Sciatic nerve (tissue), 2 donors: ENCODE measurements at places on chromosomes 3 and 15. TPM values are rescaled to one million over a fixed set of nuclear protein-coding genes. Genes with fewer than 3 reads are reported as not detected.

DNA sequence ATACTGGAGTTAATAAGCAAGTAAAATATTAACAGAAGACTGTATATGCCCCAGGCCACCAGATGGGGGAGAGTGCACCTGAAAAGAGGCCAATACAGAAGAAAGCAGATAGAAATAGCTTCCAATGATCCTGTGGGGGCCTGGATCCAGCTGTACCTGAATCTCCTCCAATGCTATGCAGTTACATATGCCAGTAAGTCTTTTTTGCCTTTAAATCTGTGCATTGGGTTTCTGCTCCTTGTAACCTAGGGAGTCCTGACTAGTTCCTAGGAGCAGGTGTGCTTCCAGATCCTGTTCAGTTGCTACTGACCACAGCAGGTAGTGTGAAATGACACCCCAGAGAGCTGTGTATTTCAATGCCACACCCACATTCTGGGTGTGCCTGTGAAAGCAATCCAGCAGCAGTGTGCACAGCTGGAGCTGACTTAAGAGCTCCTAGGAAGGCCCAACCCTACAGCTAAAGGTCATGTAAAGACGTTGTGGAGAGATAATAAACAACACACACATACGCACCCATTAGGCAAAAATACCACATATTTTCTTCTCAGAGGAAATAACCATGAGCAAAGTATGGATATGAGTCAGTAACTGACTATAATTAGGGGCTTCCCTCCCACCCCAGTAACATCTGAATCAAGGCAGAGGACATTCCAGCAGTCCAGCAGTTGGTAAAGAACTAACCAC, 62.2 kb upstream of the AKAP13 start:
- no peak for DNase-seq

DNA sequence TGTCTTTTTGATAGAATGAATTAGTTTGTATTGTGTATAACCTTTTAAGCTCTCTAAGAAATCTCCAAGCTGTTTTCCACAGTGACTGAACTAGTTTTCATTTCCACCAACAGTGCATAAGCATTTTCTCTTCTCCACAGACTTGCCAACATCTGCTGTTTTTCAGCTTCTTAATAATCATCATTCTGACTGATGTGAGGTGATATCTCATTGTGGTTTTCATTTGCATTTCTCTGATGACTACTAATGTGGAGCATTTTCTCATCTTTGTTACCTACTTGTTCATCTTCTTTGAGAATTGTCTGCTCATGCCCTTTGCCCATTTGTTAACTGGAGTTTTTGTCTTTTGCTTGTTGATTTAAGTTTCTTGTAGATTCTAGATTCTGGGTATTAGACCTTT, 777.5 kb downstream of the OTOL1 start:
- DNase-seq: no peak

Gene ARGFX
- total RNA-seq: not detected

- DNase-seq: no peak
Measured at GRCh38 chr15:43991206-43991605, 164.4 kb downstream of the WDR76 start.

GRCh38 chr3:120031561-120031960, 62.7 kb downstream of the GSK3B start:
- DNase-seq: no peak

Gene SOX14
- not detected for total RNA-seq

DNA sequence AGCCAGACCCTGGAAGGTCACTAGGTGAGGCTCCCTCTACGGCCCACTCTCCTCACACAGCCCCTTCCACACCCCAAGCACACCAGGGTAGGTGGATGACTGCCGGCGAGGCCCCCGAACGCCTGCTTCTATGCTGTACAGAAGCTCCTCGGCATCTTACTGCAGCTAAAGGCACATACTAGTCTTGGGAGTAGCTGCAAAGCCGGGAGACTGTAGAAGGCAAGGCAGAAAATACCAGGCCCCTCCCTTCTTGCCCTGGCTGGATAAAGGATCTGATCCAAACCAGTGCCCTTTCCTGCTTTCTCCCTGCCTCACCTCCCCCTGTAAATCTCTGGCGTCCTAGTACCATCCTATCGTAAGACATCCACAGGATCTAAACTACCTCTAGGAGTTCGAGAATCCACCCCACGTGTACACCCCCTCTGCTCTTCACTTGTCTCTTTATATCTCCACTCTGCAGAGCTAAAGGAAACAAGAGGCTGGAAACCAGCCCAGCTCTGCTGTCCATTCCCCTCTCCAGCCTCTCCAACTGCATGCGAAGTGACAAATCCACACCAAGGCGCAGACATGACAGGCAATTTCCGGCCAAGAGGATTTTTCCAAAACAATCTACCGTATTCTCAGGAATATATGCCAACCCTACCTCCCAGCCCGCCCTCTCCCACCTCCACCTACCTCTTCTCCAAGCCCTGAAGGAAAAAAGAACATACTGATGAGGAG, 11.8 kb downstream of the TNK2 start:
- no peak for DNase-seq

DNA sequence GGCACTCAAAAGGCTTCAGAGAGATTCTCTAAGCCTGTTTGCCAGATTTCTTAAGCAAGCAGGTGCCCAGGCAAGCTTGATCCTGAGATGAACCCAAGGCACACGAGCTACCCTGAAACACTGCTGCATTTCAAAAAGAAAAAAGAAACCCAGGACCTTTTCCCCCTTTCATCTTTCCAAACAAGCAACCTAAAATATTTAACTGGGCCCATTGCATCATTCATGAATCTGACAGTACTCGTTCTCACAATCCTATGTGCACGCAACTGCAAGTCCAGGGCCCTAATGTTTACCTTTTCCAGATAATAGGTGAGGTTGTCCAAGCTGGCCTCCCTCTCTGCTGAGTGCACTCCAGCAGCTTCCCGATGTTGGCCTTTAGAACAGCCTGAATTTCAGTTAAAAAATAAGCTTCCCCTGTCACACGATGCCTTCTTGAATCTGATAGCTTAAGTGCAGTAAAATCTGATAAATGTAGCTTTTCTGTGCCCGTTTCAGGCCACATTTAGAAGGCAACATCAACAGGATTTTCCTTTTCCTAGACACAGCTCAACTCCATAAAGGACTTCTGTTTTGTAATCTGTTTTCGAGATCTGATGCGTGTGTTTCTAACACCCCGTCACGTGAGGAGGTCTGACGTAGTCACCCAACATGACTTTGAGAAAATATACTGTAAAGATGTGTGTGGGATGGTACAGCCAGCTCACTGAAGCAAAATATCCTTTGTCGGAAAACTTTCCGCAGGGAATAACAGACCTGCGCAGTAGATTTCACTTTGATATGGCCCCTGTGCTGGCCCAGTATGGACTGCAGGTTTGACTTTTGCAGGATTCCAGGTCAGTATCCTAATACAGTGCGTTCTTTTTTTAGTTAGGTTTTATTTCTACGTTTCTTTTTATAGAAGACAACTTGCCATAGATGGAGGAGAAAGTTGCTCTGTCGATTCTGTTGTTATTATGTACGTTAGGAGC, 55.1 kb upstream of the RASA2 start:
- DNase-seq: no peak
